B cell (primary cell): ENCODE measurements at places on chromosomes 7 and 10.
A peak's percentile ranks its signal among the peaks of the same experiment; 100 is the strongest.

GRCh38 chr10:1043532-1043995, 5.4 kb downstream of the IDI1 start:
- peak; percentile 83 for DNase-seq

- no peak for DNase-seq
These were observed 11.5 kb downstream of the AKR1E2 start for GRCh38 chr10:4837551-4837950.

DNA sequence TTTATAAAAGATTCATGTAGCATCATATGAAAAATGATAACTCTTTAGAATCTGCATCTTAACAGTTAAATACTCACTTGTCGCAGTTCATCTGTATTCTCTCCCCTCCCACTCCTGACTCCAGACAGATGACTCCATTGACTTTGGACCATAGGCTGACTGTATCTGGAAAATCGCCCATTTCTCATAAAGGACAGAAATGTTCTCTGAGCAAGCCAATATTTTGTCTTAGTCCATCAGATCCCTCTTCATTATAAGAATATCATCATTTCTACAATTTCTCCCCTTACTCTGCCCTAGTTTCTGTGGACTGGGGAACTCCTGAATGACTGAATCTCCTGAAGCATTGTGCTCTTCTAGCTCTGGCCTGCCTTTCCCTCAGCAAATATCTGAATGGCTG, 125.4 kb downstream of the SEMA3D start:
- no peak for DNase-seq

- DNase-seq: no peak
These were observed 364 bp downstream of the ZNF518A start for GRCh38 chr10:96130326-96130995.

DNA sequence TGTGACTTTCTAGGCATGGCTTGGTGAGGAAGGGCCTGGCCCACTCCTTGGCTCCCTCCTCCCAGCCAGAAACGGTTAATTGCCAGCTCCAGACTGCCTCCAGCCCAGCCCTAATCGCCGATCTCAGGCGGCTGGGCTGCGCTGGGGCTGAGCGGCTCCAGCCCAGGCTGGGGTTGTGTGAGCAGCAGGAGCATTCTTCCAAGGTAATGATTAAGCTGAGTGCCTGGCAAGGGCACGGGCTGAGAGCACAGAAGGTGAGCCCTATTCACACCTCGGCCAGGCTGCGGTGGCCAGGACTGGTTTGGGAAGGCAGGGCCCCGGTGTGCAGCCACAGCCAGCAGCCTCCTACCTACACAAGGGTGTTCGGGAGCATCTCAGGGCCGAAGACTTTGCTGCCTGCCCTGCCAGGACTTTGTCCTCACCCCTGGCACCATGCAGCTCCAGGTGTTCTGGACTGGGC, at the start of gene TMEM72:
Gene TMEM72, plus strand, starts transcription at position 257 of the 460 bp plus-strand sequence. Its CDS starts 176 bp downstream, at position 433.
- no peak for DNase-seq

- peak; percentile 68 for DNase-seq
These were observed 598 bp downstream of the MCMBP start for GRCh38 chr10:119871881-119872609.

DNA sequence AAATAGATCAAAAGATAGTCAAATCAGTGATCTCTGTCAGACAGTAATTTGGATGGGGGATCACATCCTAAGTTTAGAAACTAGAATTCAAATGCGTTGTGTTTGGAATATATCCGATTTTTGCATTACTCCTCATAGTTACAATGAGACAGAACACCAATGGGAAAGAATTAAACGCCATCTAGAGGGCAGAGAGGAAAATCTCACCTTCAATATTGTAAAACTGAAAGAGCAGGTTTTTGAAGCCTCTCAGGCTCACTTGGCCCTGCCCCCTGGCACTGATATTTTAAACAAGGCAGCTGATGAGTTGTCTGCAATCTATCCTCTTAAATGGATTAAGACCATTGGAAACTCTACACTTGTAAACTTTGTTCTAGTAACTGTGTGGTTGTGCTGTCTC, 17.7 kb downstream of the FRG2B start:
- DNase-seq: peak; percentile 25

DNA sequence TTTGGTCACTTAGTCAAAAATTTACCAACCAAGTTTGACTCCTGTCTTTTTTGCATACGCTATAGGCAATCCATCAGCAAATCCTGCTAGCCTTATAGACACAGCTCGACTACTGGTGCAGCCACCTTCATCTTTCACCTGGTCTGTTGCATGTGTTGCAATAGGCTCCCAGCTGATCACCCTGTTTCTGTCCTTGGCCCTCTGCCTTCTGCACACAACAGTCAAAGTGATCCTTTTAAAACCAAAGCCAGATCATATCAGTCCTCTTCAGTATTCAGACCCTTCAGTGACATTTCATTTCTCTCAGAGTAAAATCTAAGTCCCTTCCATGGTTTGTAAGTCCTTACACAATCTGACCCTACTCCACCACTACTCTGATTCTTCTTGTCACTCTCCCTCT, 10.9 kb upstream of the CDK6 start:
- DNase-seq: no peak

DNA sequence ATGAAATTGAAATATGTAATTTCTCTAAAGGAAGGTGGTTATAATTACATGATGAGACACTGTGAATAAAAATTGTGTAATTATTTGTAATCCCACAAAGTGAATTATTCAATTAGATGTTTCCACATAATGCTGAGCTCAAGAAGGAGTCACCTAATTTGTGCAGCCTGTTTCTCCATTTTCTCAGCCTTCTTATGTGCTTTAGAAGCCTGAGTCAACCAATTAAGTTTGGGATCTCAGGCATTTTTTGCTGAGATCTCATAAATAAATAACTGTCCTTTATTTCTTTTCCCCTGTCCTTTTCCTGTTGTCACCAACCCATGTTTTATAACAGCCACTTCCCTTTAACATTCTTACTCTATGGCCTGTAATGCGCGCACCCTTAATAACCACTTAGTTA, 506.5 kb upstream of the SEMA3D start:
- DNase-seq: no peak

GRCh38 chr7:8923164-8923806, 489.9 kb downstream of the NXPH1 start:
- DNase-seq: no peak

DNA sequence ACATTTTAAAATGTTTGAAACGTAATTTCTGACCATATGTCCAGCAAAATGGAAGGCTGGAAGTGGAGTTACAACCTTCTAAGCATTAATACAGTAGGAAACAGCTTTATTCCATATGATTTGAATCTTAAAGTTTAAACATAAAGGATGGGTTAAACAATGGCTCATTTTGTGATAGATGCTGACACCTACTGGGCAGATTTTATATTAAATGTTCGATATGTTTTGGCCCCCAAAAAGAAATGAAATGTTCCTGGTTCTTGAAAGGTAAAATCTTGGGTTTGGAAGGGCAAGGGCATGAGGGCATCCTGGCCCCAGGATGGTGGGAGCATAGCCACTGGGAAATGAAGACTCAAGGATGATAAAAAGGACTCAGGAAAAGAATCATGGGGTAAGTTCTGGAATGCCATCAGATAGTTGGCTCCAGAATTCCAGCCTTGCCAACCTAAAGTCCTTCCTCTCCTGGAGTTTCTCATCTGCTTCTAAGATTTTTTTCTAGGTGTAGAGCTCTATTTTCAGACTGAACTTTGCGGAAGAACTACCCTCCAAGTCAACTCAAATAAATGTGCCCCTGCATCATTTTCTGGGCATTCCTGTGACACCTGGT, 34.6 kb upstream of the SLC35G1 start:
- peak; percentile 18 for DNase-seq

DNA sequence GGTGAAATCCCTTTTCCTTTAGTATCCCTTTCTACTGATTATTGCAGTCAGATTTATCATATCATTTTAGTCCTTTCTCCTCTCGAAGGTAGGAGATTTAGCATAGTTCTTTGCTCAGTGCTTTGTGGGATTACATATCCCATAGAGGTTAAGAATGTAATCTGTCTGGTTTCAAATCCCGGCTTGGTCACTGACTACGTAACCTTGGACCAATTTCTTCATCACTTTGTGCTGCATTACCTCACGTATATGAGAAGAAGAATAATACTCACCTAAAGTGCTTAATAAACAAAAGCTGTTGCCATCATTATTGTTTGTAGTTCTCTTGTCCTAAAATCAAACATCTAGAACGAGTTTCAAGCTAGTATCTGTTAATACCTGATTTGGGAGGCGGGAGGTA, 74.0 kb downstream of the KMT2E start:
- DNase-seq: no peak

DNA sequence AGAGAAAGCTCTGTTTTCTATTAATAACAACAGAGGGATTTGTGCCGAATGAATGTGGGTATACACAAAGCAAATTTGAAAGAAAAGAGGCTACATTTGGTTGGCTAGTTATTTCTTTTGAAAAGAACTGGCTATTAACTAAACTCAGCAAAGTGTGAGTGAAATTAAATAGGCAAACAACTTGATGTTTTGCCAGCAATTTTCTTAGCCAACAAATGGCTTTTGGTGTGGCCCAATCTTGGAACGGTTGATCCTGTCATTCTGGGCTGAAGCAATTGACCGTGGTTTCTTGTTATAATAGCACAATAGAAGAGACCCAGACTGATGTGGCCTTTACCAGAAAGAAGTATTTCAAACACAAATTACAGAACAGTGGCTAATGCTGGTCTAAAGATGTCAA, 898.6 kb downstream of the KCNMA1 start:
- no peak for DNase-seq

- DNase-seq: no peak
These were observed 510.2 kb downstream of the RPS24 start for GRCh38 chr10:78543749-78544362.

DNA sequence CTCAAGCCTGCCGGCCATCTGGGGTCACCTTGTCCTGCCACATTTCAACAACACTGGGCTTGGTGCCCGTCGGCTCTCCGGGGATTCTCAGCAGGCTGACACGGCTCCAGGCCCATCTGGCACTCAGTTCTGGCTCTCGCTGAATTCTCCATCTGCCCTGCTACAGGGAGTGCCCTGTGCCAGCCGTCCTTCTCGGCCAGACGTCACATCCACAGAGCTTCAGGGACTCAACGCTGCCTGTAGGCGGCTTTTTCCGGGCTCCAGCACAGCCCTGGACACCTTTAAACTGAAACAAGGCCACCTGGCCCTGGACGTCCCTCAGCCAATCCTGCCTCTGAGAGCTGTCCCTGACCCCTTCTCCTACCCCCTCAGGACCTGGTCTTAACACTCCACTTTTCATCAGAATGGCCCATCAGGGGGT, 43.0 kb downstream of the TMEM130 start:
- DNase-seq: no peak

DNA sequence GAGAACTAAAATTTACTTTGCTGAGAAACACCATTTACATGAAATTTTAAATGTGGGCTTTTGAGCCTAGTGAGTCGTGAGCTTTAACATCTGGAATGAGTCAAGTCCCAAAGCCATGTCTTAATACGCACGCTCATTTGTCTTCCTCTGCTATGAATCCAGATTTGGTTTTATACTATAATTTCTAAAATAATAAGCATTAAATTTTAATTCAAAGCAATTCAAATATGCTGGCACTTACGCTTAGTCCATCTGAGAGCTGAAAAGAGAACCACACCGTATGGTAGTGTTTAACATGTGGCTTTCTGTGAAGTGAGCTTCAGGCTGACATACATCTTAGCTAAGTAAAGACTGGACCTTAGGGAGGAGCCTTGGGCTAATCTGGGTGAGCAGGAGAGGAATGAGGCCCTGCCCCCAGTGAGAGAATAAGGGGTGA, 52.2 kb downstream of the CUBN start:
- DNase-seq: no peak

GRCh38 chr7:35747611-35748010, 52.7 kb upstream of the HERPUD2 start:
- DNase-seq: no peak

- peak; percentile 63 for DNase-seq
These were observed at the start of gene PALD1 for GRCh38 chr10:70478191-70479164. Gene PALD1, plus strand, starts transcription at chr10:70478767. Its CDS starts 47,185 bp downstream, at chr10:70525952.

DNA sequence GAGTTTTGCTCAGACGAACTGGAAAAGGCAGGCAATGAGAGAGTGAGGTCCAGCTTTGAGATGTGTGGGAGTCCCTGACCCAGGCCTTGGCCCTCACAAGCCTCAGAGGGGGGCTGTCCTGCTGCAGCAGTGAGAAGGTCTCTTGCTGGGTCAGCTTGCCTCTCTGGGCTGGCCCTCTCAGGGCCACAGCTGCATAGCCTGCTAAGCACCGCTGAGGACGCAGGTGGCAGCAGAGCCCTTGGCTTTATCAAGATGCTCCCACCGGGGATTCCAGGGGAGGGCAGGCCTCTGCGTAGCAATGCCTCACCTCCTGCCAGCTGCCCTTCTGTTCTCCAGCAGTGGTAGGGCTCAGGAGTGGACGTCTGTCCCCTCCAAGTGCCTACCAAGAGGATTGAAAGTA, 128.7 kb downstream of the COBL start:
- no peak for DNase-seq

DNA sequence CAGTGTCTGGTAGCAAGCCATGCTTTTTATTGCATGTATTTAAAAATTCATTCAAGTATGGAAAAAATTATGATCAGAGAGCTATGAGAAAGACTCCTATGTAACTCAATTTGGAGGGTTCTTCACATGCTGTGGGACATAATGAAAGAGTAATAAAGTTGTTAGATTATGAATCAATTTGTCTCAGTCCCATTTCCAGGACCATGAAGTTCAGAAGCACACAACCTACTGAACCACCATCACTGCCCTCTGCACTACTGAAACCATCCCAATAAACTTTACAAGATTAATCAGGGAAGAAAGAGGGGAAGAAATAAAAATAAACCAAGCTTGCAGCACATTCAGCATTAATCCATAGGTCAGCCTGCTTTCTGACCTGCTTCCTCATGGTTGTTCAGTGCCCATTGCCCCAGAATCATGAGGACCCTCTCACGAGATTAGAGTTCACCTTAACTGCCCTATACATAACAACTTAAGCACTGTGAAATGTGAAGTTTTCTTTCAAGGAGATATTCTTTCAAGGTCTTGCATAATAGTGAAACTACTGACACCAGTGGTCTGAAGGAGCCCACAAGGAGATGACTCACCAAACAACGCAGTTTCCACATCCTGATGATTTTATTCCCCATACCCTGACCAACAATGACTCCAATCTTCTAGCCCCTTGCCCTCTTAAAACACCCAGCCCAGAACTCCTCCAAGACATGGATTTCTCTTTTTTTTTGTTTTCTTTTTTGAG, 171.5 kb upstream of the ADCY1 start:
- DNase-seq: no peak

DNA sequence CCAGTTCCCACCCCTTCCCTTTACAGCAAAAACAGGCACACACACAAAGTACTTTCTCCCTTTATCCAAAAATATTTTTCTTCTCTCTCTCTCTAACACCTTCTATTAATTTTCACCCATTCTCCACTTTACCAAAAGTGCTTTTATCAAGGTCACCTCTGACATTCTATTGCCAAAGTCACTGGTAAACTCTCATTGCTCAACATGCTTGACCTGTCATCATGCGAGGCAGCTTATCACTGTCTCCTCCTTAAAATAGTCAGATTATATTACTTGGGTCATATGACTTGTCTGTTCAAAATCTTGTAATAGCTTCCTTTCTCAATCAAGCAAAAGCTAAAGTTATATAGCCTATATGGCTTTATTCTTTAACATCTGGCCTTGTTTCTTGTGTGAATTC, 28.6 kb downstream of the MACC1 start:
- no peak for DNase-seq

GRCh38 chr7:149071182-149071635, 19.3 kb downstream of the ZNF786 start:
- DNase-seq: no peak
